NCI-H1417 treated with DMSO at 0.1 percent for 48 hours (cell line): ENCODE measurements at places on chromosomes 16 and 17.

GRCh38 chr16:5504064-5504781, 406.6 kb upstream of the EEF2KMT start:
- DNase-seq = no peak

GRCh38 chr16:58656899-58657298, 27.3 kb upstream of the CNOT1 start:
- DNase-seq = no peak

DNA sequence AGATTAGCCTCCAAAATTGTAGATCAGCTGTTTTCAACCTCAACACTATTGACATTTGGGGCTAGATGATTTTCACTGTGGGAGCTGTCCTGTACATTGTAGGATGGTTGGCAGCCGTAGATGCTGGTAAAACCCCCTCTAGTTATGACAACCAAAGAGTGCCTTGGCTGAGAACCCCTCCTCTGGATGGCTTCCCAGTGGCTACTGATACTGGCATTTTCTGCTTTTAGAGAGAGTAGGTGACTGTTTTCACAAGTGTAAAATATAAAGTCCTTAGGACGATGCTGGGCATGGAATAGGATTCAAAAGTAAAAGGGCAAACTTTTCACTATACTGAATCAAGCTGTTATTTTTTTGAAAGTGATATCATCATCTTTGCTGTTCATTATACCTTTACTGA, 1048.8 kb upstream of the EEF2KMT start:
- no peak for DNase-seq

GRCh38 chr16:85608515-85608885, 4.6 kb upstream of the GSE1 start:
- DNase-seq = no peak

- no peak for DNase-seq
Measured at GRCh38 chr16:15444264-15444663, 9.9 kb downstream of the BMERB1 start.

- no peak for DNase-seq
Measured at GRCh38 chr17:65891231-65891735, 300.6 kb downstream of the CEP112 start.

GRCh38 chr17:9174779-9175574, 153.7 kb downstream of the NTN1 start:
- DNase-seq = no peak

- no peak for DNase-seq
Measured at GRCh38 chr16:48206594-48207242, 37.4 kb upstream of the LONP2 start.

DNA sequence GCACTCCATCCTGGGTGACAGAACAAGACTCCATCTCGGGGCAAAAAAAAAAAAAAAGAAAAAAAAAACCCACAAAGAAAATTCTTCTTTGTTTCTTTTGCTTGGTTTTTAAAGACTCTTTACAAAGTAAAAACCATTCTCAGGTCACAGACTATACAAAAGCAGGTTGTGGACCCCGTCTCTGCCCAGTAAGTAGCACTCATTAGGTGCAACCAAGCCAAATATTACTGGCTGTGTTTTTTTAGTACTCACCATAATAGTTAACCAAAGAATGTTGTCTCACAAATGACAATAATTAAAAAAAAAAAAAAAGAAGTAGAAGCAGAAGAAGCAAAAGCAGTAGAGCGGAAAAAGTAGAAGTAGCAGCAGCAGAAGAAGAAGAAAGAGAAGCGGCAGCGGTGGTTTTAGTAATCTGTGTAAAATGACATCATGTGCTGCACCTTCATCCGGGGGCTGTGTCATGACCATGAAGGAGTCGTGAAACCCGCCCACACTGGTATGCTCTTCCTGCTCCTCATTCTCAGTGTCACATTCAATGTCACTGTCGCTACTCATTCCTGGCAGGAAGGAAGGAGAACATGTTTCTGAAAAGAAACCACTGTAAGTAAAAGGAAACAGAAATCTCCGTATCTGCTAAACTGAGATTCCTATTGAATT, 105.4 kb downstream of the TRIM37 start:
- DNase-seq = no peak

- DNase-seq = no peak
Measured at GRCh38 chr16:15900901-15901500, 12.6 kb upstream of the CEP20 start.

GRCh38 chr16:81657224-81657623, 121.9 kb upstream of the PLCG2 start:
- DNase-seq = no peak

- DNase-seq = no peak
Measured at GRCh38 chr16:11612665-11613025, 25.9 kb upstream of the LITAF start.

GRCh38 chr17:56912105-56912999, 1.5 kb downstream of the TRIM25 start:
- no peak for DNase-seq

- no peak for DNase-seq
Measured at GRCh38 chr16:19857593-19858339, 26.9 kb downstream of the GPRC5B start.

DNA sequence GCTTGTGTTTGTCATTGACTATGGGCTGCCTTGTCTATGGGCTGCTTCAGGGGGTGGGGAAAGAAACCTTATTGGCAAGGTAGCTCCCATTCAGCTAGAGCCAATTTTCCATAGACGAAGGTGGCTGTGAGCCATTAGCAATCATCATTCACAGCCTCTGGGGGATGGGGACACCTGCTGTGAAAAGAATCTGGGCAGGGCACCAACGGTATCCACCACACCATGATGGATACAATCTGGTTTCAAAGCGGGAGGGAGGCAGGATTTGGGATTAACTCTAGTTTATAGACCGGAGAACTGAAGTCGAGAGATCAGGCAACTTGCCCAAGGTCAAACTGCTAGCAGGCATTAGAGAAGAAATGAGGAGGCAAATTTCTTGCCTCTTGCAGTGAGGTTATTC, 182.3 kb downstream of the SHISA9 start:
- DNase-seq = no peak

DNA sequence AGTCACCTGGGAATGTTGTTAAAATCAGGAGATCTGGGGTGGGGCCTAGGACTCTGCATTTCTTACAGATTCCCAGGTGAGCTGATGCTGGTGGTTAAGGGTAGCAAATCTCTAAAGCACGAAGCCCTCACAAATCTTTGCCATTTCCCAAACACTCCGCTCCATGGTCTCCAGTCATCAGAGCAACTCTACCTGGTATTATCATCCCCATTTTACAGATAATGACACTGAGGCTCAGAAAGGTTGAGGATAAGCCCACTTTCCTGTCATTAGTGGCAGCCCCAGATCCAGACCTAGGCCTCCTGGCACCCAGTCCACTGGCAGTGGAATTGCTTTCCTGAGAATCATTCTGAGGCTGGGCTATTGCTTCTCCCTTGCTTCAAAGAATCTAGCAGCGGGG, 8.7 kb downstream of the SLC46A1 start:
- DNase-seq = no peak

DNA sequence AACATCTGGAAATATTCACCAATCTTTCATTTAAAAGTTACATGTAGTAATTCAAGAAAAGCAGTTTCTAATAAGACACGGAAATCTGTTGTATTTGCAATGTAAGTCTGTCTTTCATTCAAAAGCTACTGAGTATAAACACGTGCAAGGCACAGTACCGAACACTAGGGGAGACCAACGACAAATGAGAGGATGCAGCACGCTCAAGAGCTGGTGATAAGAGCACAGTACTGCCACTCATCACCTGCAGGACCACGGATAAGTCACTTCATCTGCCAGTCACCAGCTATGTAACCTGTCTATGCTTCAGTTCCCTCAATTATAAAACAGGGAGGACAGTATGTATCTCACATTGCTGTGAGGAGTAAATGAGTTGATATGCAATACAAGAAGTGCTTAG, 67.1 kb downstream of the CLEC18A start:
- DNase-seq = no peak

DNA sequence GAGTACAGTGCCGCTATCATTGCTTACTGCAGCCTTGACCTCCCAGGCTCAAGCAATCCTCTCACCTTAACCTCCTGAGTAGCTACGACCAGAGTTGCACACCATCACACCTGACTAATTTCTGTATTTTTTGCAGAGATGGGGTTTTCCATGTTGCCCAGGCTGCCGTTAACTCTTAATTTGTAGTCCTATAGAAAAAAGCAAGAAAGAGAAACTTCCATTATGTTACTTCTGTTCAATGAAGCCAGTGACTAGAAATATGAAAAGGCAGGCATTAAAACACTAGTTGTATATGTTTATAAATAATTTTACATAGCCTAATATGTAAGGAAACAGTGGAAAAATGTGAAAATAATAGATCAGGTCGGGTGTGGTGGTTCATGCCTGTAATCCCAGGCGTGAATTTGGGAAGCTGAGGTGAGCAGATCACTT, 9.7 kb downstream of the RAD51C start:
- DNase-seq = no peak

DNA sequence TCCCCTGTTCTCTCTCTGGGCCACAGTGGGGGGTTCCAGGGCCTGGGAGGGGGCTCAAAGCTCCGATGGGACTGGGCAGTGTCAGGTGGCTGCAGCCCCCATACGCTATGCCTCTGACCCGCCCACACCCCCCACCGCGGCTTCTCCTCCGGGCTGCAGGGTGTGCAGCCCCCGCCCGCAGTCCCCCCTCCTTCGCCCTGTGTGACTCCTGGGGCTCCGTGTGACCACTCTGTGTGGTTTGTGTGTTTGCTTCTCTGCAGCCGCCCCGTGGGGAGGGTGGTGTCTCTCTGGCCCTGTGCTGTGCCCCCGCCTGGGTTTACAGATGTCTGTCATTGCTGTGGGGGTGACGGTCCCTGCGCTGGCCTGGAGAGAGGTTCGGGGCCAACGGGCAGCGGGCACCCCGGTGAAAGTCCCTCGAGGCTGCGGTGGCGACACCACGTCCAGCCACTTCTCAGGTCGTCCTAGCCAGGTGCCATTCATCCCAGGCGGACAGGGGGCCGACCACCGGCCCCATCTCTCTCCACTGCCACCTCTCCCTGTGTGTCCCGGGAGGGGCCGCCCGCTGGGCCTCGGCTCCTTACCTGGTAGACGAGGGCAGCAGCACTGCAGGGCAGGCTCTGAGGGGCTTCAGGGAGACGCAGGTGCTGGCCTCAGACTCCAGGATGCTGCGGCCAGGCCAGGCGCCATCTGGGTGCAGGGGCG, 5.5 kb downstream of the SSTR5 start:
- no peak for DNase-seq

DNA sequence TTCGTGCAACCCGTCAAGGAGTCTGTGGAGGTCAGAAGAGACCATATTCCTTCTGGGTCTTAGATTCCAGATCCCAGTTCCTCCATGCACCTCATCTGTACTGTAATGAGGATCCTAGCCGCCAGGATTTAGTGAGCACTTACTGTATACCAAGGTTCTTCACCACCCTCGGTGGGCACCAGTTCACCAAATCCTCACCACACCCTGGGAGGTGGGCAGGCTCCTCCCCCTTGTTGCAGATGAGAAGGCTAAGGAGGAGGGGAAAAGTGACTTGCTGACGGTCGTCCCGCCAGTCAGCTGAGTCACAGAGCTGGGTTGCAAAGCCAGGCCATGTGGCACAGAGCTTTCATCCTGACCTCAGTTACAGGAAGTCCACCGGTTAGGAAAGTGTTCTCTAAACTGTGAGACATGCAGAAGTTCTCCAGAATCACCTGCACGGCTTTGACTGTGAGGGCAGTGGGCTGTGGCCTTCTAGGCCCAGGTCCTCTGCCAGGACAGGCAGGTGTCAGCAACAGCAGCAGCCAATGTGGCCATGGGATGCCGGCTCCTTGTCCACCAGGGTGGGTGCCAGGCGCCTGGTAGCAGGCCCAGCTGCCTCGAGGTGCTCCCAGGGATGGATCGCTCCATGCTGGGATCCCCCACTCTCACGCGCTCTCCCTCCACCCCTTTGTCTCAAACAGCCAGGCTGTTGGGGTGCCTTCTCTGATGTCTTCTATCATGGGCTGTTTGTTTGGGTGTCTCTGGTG, 240.3 kb upstream of the GSE1 start:
- no peak for DNase-seq

GRCh38 chr17:17849845-17850373, 13.1 kb upstream of the SREBF1 start:
- no peak for DNase-seq

DNA sequence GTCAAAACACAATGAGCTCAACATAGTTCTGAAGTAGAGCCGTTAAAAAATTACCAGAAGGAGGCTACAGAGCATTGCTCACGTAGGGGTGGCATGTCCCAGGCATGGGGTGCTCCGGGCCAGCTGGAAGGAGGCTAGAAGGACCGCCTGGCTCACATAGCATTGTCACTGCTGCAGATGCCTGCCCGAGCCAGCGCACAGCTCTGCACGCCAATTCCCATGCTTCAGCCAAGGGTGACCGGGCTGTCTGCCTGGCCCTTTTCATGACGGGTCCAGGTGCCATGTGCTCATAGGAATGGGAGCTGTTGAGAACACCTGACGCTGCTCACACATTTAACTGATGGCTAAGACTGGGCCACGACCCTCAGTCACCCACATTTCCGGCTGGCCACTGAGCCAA, 228.9 kb upstream of the FOXF1 start:
- no peak for DNase-seq

GRCh38 chr17:65601145-65601544, 39.7 kb upstream of the AXIN2 start:
- DNase-seq = no peak

DNA sequence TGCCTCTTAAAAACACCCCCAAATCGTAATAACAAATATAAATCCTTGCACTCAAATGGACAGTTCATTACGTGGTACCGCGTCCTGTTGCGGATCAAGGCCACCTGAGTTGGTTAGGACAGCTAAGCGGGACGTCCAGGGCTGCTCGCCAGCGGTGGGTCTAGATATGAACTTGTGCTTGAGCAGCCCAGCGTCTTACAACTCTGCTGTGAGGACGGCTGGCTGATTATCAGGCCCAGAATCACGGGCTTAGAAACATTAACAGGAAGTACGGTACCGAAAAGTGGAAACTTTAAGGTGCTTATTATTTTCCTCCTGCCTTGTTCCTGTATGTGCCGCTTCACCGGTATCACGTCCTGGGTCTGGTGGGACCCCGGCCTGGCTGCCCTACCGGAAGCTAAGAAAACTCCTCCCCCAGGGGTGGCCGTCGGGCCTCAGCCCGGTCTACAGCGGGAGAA, 832 bp upstream of the SRRM2 start:
- no peak for DNase-seq

DNA sequence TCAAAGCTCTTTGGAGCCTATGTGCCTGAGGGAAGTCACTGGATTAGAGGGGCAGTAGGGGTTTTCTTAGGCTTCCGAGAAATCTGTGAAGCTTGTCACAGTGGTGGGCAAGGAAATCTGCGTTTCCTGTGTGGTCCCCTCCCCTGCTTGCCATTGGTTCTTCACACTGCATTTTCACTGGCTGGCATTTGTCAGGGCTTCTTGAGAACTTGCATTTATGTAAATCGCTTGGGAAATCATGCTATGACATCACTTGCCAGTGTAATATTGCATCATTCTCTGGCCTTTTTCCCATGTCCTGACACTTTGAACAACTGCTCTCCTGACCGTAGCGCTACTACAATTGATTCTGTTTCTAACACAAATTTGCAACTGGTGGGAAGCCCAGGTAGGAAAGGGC, 1.8 kb downstream of the CACNG3 start:
- DNase-seq = no peak

GRCh38 chr16:82146957-82147356, 23.1 kb downstream of the MPHOSPH6 start:
- no peak for DNase-seq

- no peak for DNase-seq
Measured at GRCh38 chr17:21500064-21500463, 123.9 kb downstream of the KCNJ12 start.

- DNase-seq = no peak
Measured at GRCh38 chr16:85935974-85936760, 37.2 kb downstream of the IRF8 start.

GRCh38 chr17:60103957-60104356, 25.2 kb upstream of the HEATR6 start:
- no peak for DNase-seq
